ENCODE measurements at places on chromosomes 1 and 21.

DNA sequence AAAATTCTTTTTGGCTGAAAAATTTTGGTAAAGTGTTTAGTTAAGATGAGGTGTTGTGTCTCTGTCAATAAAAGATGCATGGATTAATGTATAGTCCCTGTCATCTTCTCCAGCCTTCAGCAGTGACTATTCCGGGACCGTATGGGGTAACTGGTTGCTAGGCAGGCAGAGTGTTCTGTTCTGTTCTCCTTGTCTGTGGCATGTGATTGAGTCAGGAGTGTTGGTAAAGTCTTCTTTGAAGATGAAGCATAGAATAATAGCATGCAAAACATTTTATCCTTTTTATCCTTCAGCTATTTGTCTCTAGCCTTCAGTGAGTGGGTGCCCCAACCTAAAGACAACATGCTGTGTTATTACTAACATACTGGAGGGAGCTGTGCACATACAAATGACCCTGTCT lies 74.6 kb downstream of the RGL1 start:
- H3K27ac ChIP-seq = no peak overlapping the region
- no peaks in the 10 kb centered on the region for H3K27me3 ChIP-seq
- H3K36me3 ChIP-seq = no peaks in the 10 kb centered on the region
- peaks cover 5% of the 10 kb centered on the region for H3K4me1 ChIP-seq

DNA sequence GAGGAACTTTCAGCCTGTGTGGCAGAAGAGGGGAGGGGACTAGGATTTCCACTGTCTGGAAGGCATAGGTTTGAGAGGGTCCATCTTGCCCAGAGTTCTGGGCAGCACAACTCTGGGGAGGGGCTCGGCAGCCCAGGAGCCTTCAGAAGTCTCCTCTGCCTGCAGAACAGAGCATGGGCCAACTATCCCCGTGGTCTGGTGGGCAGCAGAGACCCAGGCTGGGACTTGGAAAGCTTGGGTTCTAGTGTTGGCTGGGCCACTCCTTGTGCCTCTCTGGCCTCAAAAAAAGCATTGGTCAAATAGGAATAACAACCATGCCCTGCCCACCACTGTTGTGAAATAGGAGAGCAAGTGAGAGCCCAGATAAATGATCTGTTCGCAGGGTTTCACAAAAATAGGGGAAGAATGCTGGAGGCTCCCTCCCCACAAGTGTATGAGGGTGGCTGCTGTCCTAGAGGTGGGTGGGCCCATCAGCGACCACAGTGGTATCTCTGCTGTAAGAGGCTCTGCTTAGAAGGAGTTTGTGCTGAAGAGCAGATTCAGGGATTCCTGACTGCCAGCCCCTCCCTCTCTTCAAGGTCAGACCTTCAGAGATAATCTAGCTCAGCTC lies 8.9 kb downstream of the EPHA10 start:
- peaks cover 37% of the 10 kb centered on the region for H3K27me3 ChIP-seq
- DNase-seq = no peak
- H3K4me1 ChIP-seq = no peaks in the 10 kb centered on the region
- H3K36me3 ChIP-seq = peaks cover 1% of the 10 kb centered on the region
- H3K4me3 ChIP-seq = no peak overlapping the region

DNA sequence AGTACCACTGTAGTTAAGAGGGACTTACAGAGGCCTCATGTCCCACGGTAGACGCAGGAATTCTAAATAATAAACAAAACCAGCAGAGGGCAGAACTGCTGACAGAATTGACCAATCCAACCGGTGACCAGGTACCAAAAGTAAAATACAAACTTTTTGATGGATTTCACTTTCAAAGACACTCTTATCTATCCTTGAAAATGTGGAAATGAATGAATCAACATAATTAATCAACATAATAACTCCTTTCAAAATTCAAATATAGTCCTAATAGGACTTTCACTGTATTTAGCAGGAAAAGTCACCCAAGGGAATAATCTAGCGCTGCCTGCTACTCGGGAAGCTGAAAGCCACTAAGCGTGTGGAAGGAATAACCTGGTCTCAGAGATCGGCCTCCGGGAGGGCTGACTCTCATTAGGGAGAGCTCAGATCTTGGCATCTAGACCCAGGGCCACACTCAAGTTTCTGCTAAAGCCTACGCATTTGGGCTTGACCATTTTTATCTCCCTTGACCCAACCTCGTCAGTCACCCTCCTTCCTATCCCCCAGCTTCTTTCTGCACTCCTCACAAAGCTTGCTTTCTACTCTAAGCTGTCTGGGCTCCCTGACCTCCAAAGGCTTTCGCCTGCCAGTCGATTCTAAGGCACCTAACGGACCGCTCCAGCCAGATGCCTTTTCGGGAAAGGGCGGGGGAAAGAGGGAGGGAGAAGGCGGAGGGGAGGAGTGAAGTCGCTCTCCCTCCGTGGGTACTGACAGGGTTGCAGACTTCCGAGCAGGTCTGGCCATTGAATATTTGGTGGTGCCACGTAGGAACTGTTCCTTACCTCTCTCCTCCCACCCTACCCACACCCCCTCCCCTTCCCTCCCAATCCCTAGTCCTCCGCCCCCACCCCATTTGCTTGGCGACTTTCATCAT lies 1.6 kb downstream of the COL11A1 start:
- H3K36me3 ChIP-seq = no peaks in the 10 kb centered on the region
- no peak overlapping the region for H3K27ac ChIP-seq
- no peaks in the 10 kb centered on the region for H3K27me3 ChIP-seq
- peak; percentile 56 for DNase-seq
- H3K4me1 ChIP-seq = no peaks in the 10 kb centered on the region
- H3K4me3 ChIP-seq = peak overlapping the region; percentile 95

DNA sequence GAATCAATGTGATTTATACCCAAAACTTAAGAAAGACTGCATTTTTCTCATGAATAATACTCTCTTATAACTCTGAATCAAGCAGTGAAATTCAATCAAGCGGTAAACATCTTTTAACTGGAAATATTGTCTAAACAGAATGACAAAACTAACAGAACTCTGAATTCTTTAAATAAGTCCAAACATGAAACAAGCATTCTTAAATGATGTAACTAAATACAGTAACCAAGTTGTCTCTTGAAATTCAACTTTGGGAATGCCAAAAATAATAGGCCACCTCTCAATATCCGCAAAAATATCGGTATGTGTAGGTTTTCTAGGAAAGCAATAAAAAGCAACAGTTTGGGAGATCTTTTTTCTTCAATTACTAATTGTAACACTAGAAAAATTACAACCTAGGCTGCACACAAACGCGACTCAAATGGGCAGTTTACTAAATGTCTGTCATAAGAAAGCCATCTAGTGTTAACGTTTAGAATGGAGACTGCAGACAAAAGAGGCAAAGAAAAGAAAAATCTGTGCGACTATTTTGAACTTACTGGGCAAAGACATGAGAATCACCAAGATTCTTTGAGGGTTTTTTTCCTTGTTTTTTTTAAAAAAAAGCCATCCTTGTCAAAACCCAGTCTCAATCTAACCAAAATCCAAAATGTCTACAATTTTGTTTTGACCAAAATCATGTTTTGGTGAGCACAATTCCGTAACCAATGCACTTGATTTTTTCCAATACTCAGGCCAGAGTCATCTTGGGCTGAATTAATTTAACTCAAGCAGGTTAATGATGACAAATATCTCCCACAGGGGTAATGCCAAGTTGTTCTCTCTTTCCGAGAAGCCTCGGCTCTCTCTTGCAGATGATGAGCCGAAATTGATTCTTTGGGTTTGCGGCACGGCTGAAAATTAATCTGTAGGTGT lies 1.3 kb downstream of the SIPA1L2 start:
- no peak for DNase-seq
- peaks cover 13% of the 10 kb centered on the region for H3K27me3 ChIP-seq
- no peak overlapping the region for H3K27ac ChIP-seq
- no peaks in the 10 kb centered on the region for H3K36me3 ChIP-seq
- peak overlapping the region; percentile 82 for H3K4me3 ChIP-seq
- peaks cover 4% of the 10 kb centered on the region for H3K4me1 ChIP-seq

DNA sequence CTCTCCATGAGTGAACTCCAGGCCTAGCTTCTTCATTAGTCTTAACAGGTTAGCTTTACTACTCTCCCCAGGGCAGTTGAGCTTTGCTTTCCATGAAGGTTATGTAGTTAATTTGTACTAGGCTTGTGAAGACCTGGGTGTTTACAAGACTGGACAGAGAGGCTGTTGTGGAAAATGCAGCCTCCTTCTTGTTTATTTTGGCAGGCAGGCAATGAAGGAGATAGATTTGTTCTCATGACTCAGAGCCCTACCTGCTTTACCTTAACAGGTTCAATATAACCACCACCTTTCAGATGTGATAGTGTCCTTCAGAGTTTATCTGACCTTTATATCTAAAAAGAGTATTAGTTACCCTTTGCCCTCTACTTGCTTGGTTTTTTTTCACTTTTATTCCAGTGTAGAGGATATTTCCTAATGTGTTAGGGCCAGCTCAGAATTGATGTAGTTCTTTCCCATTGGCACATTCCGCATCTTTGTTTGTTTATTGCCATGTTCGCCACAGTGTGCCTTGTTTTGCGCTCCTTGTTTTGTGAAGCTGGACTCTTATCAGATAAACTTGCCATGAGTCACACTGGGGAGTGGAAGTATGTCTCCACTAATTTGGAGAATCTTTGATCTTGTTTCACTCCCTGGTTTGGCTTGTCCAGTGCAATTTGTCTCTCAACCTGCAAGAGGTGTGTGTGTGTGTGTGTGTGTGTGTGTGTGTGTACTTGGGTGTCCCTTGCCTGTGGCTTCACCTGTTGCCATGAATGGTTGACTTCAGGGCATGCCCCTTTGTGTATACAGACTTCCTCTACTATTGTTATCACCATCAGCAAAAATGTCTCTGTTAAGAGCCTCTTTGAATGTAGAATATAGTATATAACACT lies 87.4 kb upstream of the MACF1 start:
- H3K27ac ChIP-seq = no peak overlapping the region
- H3K4me3 ChIP-seq = no peak overlapping the region
- H3K4me1 ChIP-seq = peaks cover 9% of the 10 kb centered on the region
- H3K36me3 ChIP-seq = peaks cover 6% of the 10 kb centered on the region
- H3K27me3 ChIP-seq = no peaks in the 10 kb centered on the region

DNA sequence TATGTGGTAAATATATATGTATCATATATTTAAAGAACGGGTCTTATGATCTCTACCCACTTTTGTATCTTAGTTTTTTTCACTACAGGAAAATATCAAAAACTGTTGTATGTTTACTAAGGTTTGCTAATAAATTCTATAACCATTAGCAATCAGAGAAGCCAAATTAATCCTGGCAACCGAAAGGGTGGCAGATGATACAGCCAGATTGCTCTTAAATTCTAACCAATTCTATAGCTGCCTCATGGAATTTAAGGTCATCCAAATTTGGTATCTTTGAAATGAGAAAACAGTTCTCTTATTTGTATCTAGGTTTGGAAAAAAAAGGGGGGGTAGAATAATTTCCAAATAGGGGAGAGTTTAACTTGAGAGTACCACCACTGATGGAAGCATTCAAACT lies 591.2 kb downstream of the SMYD3 start:
- H3K4me1 ChIP-seq = no peaks in the 10 kb centered on the region
- DNase-seq = no peak
- H3K27me3 ChIP-seq = no peaks in the 10 kb centered on the region
- no peak overlapping the region for H3K4me3 ChIP-seq

Data from H9 (cell line).